Glutamatergic neuron (in vitro differentiated cells): ENCODE measurements at places on chromosomes 11 and 22.

DNA sequence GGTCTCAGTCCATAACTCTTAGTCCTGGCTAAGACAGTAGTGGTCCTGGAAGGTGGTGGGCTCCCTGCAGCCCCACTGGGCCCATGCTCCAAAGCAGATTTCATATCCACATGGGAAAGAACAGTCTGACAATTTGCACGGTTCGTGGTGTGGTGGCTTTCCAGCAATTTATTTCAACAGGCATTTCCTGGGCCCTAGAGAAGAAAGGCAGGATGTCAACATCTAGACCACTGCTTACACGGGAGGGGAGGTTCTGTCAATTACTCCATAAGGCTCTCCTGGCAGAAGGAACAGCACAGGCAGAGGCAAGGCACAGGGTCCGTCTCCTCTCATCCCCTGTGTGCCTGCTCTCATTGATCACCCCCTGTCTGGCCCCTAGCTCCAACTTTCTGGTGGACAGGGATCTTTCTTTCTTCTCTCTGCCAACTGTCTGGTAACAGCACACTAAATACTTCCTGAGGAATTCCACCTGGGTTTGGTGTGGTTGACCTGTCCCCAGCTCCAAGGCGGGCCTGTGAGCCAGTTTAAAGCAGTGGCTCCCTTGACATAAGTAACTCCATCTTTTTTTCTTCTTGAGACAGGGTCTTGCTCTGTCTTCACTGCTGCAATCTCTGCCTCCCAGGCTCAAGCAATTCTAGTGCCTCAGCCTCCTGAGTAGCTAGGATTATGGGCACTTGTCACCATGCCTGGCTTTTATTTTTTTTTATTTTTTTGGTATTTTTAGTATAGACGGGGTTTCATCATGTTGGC is 5.1 kb upstream of the A4GALT start:
- DNase-seq: no peak

DNA sequence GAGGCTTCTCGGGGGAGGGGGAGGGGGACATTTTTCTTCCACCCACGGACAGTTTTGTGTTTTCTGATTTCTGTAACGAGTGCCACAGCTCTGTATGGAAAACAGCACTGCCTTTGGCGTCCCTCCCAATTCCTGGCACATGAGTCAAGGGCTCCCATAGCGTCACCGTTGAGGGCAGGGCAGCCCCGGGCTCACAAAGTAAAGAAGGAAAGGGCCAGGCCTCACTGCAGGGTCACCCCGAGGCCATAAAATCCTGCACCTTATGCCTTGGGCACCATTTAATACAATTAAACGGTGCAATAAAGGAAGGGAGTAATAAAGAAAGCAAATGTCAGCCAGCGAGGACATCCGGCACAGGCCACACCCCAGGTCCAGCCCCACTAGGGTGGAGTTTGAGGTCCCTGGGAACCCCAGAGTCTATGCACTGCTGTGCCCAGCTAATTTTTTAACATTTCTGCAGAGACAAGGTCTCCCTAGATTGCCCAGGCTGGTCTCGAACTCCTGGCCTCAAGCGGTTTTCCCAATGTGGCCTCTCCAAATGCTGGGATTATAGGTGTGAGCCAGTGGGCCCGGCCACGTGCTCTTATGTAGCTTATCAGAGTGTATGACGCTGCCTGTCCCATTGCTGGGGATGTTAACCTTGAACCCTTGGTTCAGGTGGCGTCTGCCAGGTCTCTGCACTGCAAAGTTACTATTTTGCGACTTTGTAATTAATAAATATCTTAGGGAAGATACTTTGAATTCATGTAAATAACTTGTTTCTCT is 13.6 kb upstream of the MUC2 start:
- no peak for DNase-seq

DNA sequence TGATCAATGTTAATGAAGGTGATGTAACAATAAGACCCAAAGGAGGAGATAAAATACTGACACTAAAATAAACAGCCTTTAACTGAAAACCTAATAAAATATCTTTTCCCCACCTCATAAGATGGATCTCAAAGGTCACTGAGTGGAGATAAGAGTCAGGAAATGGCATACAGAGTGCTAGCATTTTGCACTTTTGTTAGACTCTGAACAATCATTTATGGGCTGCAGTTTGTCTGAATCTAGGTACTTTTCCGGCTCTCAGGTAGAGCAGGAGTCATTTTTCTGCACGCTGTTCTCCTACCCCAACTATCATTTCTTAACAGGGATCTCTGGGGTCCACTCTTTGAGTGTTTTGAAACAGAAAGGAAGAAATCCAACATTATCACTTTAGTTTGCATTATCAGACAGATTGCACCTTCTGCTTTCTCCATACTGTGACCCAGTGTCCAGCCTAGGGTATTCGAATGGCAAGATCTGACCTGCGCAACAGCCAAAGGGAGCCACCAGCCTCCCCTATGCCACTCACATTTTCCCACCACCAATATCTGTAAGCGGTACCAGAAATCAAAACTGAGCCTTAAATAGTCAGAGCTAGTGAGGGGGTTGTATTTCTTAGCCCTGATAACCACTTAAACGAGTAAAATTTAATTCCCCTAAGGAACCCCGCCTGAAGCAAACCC is 863 bp downstream of the SIAE start:
- no peak for DNase-seq

GRCh38 chr11:94030059-94030458 is 8.9 kb downstream of the HEPHL1 start:
- no peak for DNase-seq

DNA sequence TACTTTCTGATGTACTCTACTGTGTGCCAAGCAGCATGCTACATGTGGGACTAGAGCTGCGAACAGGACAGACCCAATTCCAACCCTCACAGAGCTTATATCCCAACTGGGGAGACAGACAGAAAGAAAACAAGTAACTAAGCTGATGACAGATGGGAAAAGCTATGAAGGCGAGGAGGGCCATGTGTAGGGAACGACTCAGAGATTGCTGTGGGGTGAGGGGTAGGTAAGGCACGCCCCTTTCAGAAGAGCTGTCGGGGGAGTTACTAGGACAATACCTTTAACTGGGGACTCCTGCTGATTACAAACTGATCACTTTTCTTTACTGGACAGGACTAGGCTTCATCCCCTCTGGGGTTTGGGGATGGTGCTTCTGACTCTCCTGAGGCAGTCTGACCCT is 48.9 kb downstream of the ST3GAL4 start:
- no peak for DNase-seq

DNA sequence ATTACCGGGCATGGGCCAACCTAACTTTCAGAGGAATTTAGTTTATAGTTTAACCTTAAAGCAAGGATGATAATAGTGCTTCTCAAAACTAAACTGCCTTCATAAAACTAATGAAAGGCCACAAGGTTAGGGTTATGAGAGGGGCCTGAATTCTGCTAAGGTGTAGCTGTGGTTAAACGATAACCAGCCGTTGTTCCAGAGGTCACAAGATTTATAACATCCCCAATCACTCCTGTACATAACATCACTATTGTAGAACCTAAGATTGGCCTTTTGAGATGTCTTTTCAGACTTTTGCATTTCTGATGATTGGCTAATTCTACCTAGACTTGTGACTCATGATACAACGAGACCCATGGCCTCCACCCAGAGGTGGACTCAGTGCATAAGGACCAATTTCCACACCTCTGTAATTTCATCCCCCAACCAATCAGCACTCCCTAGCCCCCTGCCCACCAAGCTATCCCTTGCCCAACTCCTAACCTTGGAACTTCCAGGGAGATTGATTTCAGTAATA is 69.8 kb downstream of the ADAMTS15 start:
- no peak for DNase-seq

GRCh38 chr22:45290410-45290936 is 5.7 kb downstream of the UPK3A start:
- DNase-seq: no peak

DNA sequence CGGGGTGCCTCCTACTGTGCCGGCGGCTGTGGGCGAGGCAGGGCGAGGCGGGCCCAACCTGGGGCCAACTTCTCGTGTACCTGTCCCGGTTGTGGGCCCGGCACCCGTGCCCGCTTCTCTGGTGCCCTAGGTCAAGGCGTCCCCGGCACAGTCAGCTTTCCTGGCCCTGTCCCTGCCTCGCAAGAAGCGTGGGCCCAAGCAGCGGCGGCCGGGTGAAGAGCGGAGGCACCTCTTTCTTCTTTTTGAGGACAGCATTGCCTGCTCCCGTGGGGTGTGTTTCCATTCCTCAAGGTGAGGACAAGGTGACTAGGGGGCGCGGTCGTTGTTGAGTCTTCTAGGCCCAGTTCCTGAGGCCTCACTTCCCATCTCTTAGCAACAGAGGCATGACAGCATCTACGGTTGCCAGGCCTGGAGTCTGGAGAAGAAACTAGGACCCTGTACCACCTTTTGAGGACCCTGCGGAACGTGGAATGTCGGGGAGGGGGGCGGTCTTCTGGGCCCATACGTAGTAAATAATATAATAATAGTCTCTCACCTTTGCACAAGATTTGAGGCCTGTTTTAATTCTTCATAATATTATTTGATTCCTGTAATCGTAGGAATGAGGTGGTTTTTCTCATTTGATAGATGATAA is 418 bp downstream of the ACO2 start:
- no peak for DNase-seq

- no peak for DNase-seq
Measured at GRCh38 chr11:29449281-29450074, 567.4 kb downstream of the KCNA4 start.

GRCh38 chr11:118060869-118061268 is 16.0 kb upstream of the TMPRSS4 start:
- DNase-seq: no peak

DNA sequence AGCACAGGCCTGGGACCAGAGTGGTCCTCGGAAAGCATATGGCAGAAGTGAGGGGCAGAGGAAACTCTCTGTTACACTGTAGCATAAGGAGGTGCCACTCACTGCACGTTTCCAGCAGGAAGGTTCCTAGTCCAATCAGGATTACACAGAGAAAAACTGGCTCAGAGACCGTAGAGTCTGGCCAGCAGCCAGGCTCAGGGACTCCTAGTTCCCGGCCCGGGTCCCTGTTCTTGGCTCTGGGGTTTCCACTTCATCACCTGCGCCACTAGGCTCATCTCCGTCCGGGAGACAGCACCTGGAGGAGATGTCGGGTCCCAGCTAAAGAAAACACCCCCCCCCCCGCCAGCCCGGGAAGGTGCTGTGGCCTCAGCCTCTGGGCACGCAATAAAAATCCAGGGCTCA is 1.1 kb downstream of the TTLL12 start:
- no peak for DNase-seq

DNA sequence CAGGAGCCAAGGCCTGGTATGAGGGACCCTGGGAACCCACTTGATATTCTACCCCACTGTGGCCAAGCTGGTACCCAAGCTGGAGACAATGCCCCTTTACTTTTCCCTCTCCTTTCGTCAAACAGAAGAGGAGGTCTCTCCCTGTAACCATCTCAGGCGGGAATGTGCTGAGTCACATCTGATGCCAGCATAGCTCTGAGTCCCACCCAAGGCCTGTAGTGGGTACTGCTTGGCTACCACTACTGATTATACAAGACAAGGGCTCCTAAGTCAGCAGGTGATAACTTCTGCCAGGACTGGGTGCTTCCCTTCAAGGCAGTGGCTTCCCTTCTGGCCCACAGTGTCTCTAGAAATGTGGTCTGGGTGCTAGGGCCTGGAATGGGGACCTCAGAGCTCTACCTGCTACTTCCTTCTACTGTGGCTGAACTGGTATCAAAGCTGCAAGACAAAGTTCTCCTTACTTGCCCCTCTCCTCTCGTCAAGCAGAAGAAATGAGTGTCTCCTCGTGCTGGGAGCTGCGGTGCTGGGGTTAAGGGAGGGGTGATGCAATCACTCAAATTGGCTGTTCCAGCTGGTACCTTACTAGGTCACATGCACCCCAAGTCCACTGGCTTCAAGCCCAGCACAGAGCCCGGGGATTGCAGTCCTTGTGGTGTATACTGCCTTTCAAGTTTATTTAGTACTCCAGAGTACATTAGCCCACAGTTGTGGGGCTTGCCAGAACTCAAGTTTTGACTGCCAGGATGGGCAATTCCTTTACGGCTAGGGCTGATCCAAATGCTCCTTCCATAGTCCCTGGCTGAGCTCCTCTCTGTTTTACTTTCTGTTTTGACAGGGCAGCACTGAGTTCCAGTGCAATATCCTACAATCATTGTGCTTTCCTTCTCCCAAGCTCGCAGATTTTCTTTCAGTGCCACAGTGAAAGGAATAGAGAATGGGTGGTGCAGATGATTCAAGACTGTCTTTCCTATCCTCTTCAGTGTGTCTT is 419.7 kb upstream of the CNTN5 start:
- DNase-seq: no peak

- no peak for DNase-seq
Measured at GRCh38 chr11:69003301-69003865, 9.7 kb downstream of the MRGPRF start.

GRCh38 chr22:49995361-49996118 is 17.0 kb downstream of the IL17REL start:
- no peak for DNase-seq

DNA sequence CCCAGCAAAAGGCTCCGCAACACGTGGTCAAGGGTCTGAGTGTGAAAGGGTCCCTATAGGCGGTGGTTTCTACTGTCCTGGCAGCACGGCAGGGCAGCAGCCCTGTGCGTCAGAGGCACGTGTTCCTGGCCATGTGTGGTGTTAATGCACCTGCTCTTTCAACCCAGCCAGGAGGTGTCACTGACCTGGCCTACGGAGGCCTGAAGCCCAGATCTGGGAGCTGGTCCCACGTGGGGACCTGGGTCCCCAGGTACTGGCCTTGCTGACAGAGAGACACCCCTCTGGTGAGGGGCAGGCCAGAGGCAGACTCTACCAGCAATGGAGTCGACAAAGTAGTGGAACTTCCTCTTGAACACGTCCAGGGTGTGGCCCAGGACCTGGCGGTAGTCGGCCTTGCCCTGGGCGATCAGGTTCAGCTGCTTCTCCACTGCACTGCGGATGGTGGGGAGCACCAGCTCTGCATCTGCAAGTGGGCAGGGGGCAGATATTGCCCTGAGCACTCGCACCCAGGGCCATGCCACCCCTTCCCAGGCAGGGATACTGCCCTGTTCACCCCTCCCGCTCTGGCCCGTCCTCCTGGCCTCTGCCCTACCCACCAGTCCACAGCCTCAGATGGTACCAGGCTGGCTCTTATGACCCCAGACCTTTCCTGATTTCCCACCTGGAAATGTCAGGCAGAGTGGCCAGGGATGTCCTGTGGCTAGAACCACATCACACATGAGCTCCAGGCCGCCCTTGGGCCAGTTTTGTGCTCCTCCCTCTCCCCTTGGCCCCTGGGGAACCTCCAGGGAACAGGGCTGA is 6.8 kb upstream of the PPM1F start:
- DNase-seq: no peak

DNA sequence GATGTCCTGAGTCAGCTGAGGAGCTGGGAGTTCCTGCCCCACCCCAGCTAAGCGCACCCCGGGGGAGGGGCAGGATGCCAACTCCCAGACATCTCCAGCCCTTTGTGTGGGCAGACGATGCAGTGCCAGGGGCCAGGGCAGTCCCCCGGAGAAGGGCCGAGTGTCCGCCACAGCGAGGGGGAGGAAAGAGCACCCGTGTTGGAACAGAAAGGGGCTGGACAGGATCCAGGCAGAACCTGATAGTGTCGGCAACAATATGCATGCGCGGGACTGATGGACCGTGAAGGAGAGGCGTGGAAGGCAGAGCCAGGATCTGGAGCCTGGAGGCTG is 1434.7 kb downstream of the BRD1 start:
- no peak for DNase-seq

- DNase-seq: no peak
Measured at GRCh38 chr22:44765571-44766285, 13.4 kb downstream of the ARHGAP8 start.

GRCh38 chr11:106497822-106498221 is 420.4 kb downstream of the AASDHPPT start:
- no peak for DNase-seq
